ENCODE measurements at places on chromosomes 3 and 15. TPM values are rescaled to one million over a fixed set of nuclear protein-coding genes. Genes with fewer than 3 reads are reported as not detected.

- no peaks in the 10 kb centered on the region for H3K36me3 ChIP-seq
- H3K4me3 ChIP-seq, result no peak overlapping the region
- no peak overlapping the region for H3K27ac ChIP-seq
Measured at GRCh38 chr3:53154881-53155285, 6.1 kb upstream of the PRKCD start.

Gene PAQR5
- total RNA-seq, result 0.59 TPM

DNA sequence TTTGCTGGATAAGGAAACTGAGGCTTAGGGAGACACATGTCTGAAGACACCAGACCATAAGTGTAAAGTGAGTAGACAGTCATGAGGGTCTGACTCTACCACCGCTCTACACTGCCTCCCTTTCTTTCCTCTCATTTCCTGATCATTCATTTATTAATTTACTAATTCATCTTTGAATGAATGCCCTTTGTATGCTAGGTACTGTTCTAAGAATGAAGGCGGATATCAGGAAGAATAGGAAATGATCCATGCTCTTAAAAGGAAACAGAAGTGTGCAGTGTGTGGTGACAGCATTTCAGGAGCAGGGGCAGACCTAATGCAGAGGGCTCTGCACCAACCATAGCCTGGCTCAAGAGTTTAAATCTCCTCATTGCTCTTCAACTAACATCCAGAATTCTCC is 31.8 kb upstream of the PSMD6 start:
- H3K4me1 ChIP-seq, result no peaks in the 10 kb centered on the region
- peaks cover 8% of the 10 kb centered on the region for H3K27me3 ChIP-seq
- H3K4me3 ChIP-seq, result no peak overlapping the region
- no peak overlapping the region for H3K27ac ChIP-seq

DNA sequence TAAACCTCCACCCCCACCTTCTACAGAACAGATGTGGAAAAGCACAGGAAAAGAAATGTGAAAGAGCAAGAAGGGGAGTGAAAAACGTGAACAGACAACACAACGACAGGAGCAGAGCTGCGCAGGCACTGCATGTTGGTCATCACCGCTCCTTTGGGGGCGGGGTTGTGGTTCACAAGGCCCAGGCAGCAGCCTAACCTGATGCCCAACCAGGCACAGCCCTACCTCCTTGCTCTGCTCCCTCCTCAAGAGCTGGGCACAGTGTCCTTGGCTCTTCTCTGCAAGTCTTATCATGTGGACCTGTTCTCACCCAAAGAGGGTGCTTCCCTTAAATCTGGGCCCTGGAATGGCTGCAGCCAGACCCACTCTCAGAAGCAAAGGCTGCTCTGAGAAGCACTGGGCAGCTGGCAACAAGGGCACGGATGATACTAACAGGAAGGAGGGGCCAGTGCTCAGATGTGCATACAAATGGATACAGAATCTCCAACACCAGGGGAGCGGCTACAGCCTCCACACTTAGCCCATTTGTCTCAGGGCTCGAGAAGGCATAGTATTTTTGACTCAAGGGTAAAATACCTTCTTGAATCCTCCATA is 64.6 kb downstream of the DHX30 start:
- H3K27me3 ChIP-seq, result no peaks in the 10 kb centered on the region
- H3K36me3 ChIP-seq, result peaks cover 56% of the 10 kb centered on the region
- H3K4me1 ChIP-seq, result no peaks in the 10 kb centered on the region

GRCh38 chr3:187586226-187586625 is 84.0 kb downstream of the SST start:
- no peak overlapping the region for H3K4me3 ChIP-seq
- no peak for DNase-seq
- no peaks in the 10 kb centered on the region for H3K27me3 ChIP-seq
- H3K36me3 ChIP-seq, result no peaks in the 10 kb centered on the region
- no peak overlapping the region for H3K27ac ChIP-seq

- no peak overlapping the region for H3K4me3 ChIP-seq
- no peaks in the 10 kb centered on the region for H3K4me1 ChIP-seq
- H3K36me3 ChIP-seq, result peaks cover 10% of the 10 kb centered on the region
- no peaks in the 10 kb centered on the region for H3K27me3 ChIP-seq
Measured at GRCh38 chr3:120324190-120324589, 25.0 kb downstream of the LRRC58 start.

Gene ILDR1
- not detected for total RNA-seq

Data from natural killer cell (primary cell).